ENCODE measurements at places on chromosomes 1 and 21. TPM values are rescaled to one million over a fixed set of nuclear protein-coding genes. Genes with fewer than 3 reads are reported as not detected.

The KCNN3 gene
- 0.24 TPM for total RNA-seq

The AGRN gene
- 42.3 TPM for total RNA-seq

The C4BPB gene
- total RNA-seq: 1.0 TPM

The S100B gene
- total RNA-seq: 101 TPM

The SPRR2B gene
- total RNA-seq: not detected

The LCE3D gene
- total RNA-seq: not detected
